ENCODE measurements at places on chromosomes 3 and 15.
A peak's percentile ranks its signal among the peaks of the same experiment; 100 is the strongest.

GRCh38 chr3:81676706-81677456 is 84.6 kb downstream of the GBE1 start:
- no peak for DNase-seq

DNA sequence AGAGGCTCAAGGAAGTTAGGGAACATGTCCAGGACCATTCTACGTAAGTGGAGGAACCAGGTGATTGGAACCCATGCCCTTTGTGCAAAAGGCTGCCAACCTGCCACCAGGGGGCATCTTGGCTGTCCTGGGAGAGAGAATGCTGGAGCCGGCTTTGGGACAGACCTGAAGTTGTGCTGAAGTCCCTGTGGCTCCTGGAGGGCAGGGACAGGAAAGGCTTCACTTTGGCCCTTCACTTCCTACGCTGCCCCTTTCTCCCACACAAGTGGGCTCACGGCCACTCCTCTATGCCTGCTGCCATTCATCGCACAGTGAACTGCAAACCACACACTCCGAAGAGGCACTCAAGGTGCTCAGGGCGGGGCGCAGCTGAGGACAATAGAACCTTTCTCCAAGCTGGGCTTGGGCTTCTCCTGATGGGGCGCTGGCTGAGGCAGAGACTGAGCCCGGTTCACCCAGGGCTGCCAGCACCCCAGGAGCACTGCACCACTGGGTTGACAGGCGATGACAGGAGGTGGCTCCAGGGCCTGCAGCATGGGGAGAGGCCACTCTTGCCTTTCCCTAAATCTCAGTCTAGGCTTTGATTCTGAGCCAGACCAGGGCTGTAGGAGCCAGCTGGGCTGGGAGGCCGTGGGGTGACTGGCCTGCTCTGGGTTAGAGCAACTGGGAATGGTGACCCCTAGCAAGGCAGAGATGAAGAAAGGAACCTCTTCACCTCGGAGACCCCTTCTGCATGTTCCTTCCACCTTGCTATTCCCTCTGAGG is 8.4 kb downstream of the SHF start:
- DNase-seq: no peak

GRCh38 chr3:45223889-45224727 is 2.0 kb downstream of the TMEM158 start:
- peak; percentile 19 for DNase-seq

GRCh38 chr3:168117059-168117458 is 21.3 kb upstream of the GOLIM4 start:
- peak; percentile 66 for DNase-seq

DNA sequence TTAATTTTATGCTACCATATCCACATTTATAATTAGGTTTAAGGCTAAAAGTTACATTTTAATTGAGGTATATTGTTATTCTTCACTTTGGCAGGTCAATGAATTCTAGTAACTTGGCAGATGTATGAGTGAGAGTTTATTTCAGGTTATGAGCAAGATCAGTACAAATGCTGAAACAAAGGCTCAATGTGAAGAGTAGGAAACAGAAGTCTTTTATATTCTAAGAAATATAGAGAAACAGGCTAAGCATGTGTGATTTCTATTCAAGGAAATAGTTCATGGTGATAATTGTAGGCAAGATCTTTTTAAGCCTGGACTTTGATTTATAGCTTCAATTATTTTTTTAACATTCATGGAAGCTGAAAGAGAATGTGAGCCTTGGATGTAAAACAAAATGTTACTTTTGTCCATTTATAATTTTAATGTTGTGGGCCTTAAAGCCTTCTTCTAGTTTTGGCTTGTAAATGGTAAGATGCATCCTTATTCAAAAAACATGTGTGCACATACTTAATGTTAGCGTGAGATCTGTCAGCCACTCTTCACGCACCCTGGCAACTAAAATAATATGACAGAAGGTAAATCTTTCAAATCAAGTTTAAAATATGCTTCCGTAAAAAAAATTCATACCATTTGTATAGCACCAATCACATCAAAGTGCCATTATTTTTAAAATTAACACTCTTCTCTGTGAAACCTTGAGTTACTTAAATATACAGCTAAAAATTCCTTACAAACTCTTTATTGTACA is 22.8 kb upstream of the OSTN start:
- DNase-seq: no peak

- peak; percentile 44 for DNase-seq
Observed at GRCh38 chr3:169215461-169216352, 447.8 kb downstream of the MECOM start.

- peak; percentile 65 for DNase-seq
Observed at GRCh38 chr3:107683447-107683846, 160.7 kb downstream of the BBX start.

GRCh38 chr3:24810881-24811280 is 316.2 kb upstream of the THRB start:
- no peak for DNase-seq

DNA sequence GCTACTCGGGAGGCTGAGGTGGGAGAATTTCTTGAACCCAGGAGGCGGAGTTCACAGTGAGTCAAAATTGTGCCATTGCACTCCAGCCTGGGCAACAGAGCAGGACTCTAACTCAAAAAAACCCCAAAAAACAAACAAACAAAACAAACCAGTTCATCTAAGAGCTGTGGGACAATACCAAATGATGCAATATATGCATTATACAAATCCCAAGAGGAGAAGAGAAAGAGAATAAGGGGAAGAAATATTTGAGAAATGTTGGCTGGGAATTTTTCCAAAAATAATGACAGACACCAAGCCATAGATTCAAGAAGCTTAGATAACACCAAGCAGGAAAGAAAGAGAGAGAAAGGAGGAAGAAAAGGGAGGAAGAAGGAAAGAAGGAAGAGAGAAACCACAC is 82.5 kb downstream of the KLF13 start:
- peak; percentile 58 for DNase-seq

GRCh38 chr3:43423639-43424038 is 137.3 kb downstream of the SNRK start:
- DNase-seq: no peak

DNA sequence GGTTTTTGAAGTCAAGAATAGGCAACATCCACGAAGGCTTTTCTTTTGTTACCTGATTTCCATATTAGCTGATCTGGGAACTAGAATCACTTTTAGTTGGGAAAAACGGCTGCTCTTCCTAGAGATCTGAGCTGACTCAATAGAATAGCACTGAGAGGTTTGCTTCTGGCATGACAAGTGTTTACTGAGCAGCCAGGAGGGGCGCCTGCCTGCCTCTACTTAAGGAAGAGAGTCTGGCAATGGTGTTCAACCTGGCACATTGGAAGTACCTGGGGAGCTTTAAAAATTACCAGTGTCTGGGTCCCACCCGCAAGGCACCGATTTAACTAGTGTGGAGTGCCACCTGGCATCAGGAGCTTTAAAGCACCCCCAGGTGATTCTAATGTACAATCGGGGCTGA is 34.4 kb downstream of the FAM43A start:
- no peak for DNase-seq

DNA sequence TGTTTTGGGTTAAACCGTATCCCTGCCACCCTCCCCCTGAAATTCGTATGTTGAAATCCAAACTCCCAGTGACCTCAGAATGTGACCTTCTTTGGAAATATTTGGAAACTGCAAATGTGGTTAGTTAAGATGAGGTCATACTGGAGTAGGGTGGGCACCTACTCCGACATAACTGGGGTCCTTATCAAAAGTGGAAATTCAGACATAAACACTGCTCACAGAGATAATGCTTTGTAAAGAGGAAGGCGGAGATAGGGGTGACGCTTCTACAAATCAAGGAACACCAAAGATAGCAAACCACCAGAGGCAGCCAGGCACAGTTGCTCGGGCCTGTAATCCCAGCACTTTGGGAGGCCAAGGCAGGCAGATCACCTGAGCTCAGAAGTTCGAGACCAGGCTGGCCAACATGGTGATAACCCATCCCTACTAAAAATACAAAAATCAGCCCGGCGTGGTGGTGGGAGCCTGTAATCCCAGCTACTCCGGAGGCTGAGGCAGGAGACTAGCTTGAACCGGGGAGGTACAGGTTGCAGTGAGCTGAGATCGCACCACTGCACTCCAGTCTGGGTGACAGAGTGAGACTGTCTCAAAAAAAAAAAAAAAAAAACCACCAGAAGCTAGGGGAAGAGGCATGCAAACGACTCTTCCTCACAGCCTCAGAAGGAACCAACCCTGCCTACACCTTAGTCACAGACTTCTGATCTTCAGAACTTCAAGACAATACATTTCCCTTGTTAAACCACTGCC is 51.1 kb upstream of the CHD2 start:
- DNase-seq: peak; percentile 97

DNA sequence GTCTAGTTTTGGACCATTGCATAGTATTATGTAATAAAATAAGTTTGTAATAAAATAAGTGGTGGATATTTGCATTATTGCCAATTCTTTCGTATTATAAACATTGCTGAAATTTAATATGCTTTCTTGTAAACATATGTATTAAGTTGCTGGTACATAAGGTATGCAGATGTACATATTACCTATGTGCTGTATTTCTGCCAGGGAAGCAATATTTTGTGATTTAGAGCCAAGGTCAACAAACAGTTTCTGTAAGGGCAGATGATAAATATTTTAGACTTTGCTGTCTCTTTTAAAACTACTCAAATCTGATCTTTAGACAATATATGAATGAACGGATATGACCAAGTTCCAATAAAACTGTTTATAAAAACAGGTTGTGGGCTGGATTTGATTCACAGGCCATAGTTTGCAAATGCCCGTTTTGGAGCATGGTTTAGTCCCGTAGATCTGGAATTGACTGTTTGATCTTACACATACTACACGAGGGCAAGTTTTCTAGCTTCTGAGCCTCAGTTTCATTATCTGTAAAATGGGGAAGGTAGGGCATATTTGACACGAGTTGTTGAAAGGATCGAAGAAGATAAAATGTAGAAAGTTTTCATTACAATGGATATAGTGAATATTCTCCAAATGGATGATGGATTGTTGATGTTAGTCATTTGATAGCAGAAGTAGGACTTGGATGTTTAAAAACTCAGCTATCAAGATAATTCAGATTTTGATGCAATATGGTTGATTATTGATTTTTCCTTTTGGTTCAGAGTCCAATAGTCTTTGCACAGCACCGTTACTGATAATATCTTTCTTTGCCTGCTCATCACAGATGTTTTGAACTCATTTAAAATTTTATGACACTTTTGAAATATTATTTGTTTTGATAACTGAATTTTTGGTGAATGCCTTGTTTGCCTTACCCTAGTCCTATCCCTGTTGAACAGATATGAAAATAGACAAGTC is 394.6 kb downstream of the FEZF2 start:
- DNase-seq: no peak

GRCh38 chr3:45688194-45688881 is 858 bp upstream of the SACM1L start:
- no peak for DNase-seq

DNA sequence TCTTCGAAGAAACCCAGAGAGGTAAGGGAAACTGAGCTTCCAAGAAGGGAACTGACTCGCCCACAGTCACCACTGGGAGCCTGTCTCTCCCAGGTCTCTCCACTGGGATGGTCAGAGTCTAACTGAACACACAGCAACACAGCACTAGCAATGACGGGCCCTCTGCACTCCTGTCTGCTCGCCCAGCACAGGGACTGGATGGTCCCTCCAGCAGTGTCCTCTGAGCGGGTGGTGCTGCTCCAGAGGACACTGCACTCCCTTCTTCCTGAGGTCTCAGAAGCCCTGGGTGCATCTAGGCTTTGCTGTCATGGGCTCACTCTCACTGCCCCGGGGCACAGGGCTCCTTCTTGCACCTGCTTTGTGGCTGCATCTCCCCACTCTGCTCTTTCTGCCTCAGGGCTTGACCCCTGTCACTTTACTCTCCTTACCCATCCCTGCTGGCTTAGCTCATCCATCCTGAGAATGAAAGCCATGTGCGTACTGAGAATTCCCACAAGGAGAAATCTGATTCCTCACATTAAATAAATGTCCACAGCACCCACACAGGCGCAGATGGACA is 356.6 kb downstream of the GABRG3 start:
- no peak for DNase-seq

- no peak for DNase-seq
Observed at GRCh38 chr3:62667714-62668113, 207.5 kb downstream of the CADPS start.

DNA sequence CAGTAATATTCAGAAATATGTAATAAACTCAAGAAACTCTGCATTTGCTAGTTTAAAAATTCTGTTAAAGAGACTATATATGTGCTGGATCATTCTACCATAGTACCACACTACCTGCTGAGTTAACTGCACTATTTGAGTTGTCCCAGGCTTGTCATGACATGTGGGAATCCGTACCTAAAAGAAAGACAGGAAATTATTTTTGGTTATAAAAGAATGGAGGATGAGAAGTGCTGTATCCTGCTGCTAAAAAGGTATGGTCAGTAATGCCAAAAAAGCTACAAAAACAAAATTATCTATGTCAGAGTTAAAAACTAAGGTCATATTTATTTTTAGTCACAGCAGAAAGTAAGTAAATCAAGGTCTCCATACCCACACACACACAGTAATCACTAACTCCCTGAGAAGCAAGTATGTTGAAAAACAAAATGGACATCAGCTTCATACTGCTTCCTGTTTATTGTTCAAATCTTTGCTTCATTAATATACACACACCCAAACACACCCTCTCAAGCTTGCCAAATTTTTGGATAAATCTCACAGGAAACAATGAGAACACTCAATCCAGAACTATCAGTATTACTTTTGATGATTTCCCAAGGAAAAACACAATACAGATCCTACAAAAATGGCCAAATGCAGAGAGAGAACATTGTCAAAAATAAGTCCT is 33.7 kb downstream of the DENND6A start:
- peak; percentile 35 for DNase-seq

GRCh38 chr15:82540984-82541431 is 751 bp upstream of the RPS17 start:
- DNase-seq: peak; percentile 18

DNA sequence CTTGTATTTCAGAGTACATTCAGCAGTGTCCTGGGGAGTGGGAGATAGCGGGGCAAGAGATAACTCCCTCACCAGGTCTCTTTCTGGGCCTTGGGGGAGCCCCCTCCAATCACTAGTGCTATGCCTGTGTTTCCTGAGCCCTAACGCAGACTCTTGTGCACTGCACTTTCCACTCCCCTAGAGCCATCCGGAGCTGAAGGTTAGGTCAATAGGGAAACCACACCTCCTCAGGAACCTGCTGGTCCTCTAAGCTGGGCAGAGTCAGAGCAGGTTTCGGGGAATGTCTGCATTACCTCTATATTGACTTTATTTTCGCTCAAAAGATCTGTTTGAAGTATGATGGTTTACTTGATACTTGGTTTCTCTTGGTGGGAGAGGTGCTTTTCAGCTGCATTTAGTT is 617.0 kb upstream of the ROBO1 start:
- DNase-seq: no peak

GRCh38 chr15:93929375-93930094 is 301.8 kb upstream of the MCTP2 start:
- peak; percentile 47 for DNase-seq

GRCh38 chr3:195394024-195394423 is 48.8 kb downstream of the ACAP2 start:
- DNase-seq: no peak

Measured in fibroblast of pulmonary artery (primary cell).